AG09309 (cell line): ENCODE measurements at places on chromosomes 1 and 21.

DNA sequence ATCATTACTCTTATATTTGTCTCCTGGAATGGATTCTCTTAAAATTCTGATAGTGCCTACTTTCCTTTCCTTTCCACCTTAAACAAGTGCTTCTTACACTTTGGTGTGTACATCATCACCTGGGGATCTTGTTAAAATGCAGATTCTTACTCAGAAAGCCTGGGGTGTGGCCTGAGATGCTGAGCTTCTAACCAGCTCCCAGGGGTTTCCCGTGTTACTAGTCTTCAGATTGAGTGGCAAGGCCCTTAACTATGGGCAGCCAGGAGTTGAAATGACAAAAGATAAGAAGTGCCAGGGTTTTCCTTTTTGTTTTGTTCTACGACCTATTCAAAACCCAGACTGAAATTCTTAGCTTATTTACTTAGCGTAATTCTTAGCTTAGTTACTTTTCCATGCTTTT is 159.2 kb downstream of the HFM1 start:
- DNase-seq, result no peak

- no peak for DNase-seq
Measured at GRCh38 chr1:186009039-186009737, 275.0 kb downstream of the HMCN1 start.

DNA sequence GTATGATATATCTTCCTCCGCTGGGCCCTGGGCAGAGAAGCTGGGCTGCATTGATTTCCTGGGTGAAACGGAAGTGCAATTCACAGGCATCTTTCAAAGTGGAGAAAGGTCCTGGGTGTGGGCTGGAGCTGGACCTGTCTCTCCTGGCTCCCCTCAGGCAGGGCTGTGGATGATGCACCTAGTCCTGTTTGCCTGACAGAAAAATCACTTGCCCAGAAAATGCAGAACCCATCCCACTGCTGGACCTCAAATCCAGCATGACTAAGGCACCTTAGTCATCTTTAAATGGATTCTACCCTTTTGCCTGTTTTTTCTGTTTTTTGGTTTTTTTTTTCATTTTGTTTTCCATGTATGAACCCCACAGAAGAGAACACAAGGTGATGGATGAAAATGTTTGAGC is 49.7 kb downstream of the MYSM1 start:
- no peak for DNase-seq

DNA sequence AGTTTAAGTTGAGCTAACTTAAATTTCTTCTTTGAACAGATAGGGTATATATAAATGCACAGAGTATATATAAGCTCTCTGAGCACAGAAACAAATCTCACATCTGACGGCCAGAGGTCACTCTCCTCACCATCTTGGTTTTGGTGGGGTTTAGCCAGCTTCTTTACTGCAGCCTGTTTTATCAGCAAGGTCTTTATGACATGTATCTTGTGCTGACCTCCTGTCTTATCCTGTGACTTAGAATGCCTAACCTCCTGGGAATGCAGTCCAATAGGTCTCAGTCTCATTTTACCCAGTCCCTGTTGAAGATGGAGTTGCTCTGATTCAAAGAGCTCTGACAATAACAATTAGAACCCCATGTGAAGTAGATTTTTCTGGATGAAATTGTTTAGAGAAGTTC is 1.6 kb upstream of the MOV10 start:
- DNase-seq, result no peak

DNA sequence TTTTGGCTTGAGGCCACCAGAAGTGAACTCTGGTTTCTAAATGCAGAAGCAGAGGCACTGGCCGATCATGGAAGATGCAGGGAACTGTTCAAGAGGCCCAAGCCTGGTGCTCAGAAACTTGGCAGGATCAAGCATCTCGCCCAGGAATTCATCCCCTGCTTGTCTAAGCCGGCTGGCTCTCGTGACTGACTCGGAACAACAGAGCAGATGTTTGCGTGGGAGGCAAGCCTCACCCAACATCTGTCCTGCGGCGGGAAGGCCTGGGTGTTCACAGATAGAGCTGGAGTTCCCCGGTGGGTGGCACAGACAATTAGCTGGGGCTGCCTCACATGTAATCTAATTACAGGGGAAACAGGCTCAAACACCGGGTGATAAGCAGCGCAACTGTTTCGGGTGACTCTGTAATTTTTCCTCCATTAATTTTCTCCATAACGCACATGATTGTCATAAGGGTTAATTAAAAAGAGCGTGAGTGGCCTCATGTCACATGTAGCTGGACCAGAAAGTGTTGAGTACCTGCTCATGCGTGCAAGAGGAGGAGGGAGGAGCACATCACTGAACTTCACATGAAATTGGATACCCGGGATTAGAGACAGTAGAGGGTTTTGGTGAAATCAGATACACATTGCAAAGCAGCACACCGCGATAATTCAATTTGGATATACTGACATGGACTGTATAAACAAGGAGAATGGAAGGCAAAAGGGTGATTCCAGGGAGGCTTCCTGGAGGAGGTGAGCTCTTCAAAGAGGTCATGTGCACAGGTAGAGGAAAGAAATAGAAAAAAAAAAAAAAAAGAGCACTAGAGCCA is 180.0 kb downstream of the ETS2 start:
- peak; percentile 96 for DNase-seq

- DNase-seq, result no peak
Measured at GRCh38 chr1:214377886-214378285, 96.9 kb downstream of the SMYD2 start.

- no peak for DNase-seq
Measured at GRCh38 chr1:112388436-112388835, 7.6 kb upstream of the CTTNBP2NL start.

GRCh38 chr1:16612332-16613172 is 812 bp downstream of the NBPF1 start:
- peak; percentile 85 for DNase-seq

DNA sequence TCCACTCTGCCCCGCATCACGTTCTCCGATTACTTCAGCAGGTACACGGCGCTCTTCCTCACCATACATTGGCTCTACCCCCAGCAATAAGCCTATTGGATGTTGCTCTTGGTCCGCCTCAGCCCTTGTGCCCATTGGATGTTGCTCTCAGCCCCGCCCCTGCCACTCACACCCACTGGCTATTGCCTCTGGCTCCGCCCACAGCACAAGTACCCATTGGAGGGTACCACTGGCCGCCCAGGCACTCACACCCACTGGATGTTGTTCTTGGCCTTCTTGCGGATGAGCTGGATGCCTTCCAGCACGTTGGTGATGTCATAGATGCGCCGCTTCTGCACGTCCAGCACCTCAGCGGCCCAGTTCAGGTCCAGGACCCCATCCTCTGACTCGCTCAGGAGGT is 9.4 kb downstream of the E2F2 start:
- DNase-seq, result no peak

DNA sequence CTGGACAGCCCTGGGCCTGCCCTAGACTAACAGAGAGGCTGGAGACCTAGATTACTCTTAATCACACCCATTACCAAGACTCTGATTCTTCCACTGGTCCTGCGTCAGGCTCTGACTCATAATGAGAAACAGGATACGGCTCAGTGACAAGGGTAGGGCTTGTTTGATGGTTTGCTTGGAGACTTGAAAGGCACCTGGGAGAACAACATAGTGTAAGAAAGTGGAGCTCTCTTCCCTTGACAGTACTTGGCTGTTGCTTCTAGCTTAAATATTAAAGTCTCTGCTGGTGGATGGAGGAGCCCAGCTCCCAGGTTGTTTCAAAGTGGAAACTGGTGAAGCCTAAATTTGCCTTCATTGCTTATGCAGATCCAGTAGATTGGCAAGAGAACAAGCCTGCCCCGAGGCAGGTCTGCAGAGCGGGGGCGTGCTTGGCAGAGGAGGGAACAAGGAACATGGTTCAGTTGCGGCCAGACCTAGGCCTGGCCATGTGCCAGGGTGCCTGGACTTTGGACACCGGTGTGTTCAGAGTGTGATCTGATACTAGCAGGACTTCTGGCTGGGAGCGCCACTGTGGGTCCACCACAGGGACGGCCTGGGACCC is 480.6 kb downstream of the CAMTA1 start:
- DNase-seq, result peak; percentile 45

DNA sequence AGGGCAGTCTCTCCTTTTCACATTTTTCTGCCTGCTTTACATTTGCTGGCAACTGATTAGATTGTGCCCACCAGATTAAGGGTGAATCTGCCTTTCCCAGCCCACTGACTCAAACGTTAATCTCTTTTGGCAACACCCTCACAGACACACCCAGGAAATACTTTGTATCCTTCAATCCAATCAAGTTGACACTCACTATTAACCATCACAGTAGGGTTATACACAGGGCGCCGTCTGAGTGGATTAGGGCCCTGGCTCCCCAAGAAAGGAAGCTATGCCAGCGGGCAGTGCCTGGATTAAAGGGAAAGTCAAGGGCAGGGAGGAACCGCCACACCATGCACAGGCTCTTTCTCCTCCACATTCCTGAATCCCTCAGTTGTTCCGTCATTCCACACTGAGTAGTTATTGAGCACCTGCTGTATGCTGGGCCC is 56.2 kb downstream of the EVA1C start:
- DNase-seq, result no peak

GRCh38 chr1:161943737-161944136 is 79.9 kb downstream of the OLFML2B start:
- no peak for DNase-seq

GRCh38 chr1:179253286-179253972 is 24.0 kb upstream of the ABL2 start:
- no peak for DNase-seq

DNA sequence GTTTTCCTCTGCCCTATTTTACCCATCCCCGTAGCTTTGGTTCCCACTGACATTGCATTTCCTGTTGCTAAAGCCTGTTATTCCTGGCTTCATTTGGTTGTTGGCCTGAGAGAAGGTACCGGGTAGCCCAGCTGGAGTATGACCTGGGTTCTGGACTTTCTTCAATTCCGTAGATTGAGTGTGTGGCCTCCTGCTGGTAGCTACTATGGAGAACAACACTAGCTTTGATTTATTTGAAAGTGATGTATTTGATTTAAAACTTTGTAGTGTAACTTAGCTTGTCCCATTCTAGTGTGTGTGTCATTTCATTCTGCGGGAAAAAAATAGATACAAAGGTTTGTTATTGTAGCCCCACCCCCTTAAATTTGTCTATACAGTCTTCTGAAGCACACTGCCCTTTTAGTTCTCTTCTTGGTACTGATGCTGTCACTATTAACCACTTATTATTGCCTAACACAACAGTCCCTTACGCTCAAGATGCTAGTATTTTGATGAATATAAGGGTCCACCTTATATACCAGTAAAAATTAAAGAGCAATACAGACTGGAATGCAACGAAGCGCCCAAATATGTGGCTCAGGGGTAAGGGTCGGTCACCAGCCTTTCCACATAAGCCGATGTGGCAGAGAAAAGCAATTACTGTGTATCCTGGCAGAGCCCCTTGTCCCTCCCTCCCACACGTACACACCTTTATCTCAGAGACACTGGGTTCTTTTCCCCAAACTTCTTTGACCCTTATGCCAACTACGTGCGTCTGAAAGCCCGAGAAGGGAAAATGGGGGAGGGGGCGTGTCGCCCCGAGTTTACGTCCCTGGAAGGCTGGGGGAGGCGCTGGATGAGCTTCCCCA is 643 bp upstream of the MOV10 start:
- DNase-seq, result peak; percentile 51

DNA sequence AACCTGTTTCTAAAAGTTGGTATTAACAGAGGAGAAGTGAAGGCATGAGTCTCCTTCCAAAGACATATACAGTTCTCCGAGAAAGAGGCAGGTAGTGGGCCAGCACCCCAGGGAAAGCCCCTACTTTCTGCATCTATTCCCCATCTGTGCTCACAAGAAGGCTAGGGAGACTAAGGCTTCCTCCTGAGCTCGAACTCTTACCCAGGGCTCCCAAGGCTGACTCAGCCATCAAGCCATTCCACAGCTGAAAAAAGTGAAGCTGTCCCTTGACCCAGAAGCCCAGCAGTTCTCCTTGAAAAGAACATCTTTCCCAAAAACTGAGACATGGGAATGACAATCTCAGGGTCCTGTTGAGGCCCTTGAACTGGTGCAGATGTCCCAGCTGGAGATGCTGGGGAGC is 1.9 kb upstream of the PADI3 start:
- no peak for DNase-seq

DNA sequence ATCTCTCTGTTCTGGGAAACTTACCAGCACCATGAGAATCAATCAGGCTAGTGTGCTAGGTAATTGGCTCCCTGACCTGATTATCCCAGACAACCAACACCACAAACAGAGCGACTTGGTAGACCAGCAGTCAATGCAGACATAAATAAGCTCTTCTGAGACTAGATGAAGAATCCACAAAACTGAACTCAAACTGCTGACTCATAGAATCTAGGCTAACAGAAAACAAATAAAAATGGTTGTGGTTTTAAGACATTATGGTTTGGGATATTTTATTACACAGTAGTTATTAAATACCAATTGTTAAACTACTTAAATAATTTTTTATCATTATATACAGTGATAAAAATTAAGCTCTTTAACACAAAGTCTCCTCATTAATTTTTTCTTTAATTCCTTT is 535.7 kb downstream of the COL11A1 start:
- DNase-seq, result no peak

- DNase-seq, result no peak
Measured at GRCh38 chr1:165852871-165853270, 25.5 kb downstream of the UCK2 start.

- no peak for DNase-seq
Measured at GRCh38 chr1:30378003-30378596, 345.3 kb downstream of the MATN1 start.

GRCh38 chr1:186819126-186819525 is 9.6 kb upstream of the PLA2G4A start:
- peak; percentile 48 for DNase-seq

DNA sequence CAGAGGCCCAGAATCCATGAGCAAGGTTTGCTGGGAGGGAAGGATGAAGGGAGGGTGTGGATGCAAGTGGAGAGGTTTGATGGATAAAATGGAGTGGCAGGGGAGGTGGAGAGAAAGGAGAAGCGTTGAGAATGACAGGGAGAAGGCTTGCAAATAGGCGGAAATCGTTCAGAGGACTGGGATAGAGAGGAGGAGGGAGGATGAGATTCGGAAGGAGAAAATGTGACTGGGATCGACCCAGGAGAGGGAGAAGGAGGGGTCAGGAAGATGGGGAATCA is 376 bp downstream of the AVPR1B start:
- DNase-seq, result no peak

- no peak for DNase-seq
Measured at GRCh38 chr1:26468911-26469310, 3.3 kb upstream of the HMGN2 start.

DNA sequence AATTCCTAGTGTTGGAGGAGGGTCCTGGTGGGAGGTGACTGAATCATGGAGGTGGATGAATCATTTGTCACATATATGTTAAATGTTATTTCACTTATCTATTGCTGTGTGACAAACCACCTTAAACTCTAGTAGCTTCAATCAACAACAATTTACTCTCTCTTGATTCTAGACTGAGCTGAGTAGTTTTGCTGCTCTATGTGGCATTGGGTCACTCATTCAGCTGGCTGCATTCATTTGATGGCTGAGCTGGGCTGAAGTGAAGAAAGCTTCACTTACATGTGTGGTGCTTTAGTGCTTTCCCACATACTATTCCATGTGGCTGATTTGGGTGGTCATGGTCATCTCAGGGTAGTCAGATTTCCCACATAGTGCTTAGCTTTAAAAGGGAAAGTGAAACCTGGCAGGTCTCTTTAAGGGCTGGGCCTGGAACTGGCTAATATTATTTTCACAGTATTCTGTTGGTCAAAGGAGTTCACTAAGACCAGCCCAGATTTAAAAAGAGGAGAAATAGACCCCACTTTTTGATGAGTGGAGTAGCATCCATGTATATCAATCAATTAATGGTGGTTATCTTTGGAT is 10.5 kb downstream of the DNAH14 start:
- no peak for DNase-seq
